ENCODE measurements at places on chromosomes 6 and 20.

- peaks cover 22% of the 10 kb centered on the region for H3K36me3 ChIP-seq
- no peaks in the 10 kb centered on the region for H3K27me3 ChIP-seq
- peak; percentile 35 for DNase-seq
These were observed 67.3 kb downstream of the PREX1 start for GRCh38 chr20:48760403-48760983.

- no peaks in the 10 kb centered on the region for H3K27me3 ChIP-seq
- peaks cover 73% of the 10 kb centered on the region for H3K36me3 ChIP-seq
- H3K27ac ChIP-seq: no peak overlapping the region
- DNase-seq: no peak
These were observed 22.1 kb downstream of the SNHG17 start for GRCh38 chr20:38412877-38413577.

GRCh38 chr20:41524980-41525613 lies 93.1 kb downstream of the CHD6 start:
- peak overlapping the region; percentile 46 for H3K4me3 ChIP-seq
- peaks cover 33% of the 10 kb centered on the region for H3K36me3 ChIP-seq
- peak overlapping the region; percentile 11 for H3K27ac ChIP-seq

- H3K27me3 ChIP-seq: no peaks in the 10 kb centered on the region
- H3K4me3 ChIP-seq: no peak overlapping the region
- no peaks in the 10 kb centered on the region for H3K36me3 ChIP-seq
- H3K27ac ChIP-seq: no peak overlapping the region
- H3K4me1 ChIP-seq: peaks cover 4% of the 10 kb centered on the region
These were observed 773.4 kb downstream of the KIF16B start for GRCh38 chr20:15799871-15800270.

GRCh38 chr6:36875250-36875633 lies 639 bp upstream of the PPIL1 start:
- peak overlapping the region; percentile 100 for H3K27ac ChIP-seq
- no peaks in the 10 kb centered on the region for H3K27me3 ChIP-seq
- peaks cover 6% of the 10 kb centered on the region for H3K36me3 ChIP-seq

GRCh38 chr6:79246891-79247290 lies 12.4 kb upstream of the HMGN3 start:
- peaks cover 6% of the 10 kb centered on the region for H3K27me3 ChIP-seq
- peaks cover 11% of the 10 kb centered on the region for H3K4me1 ChIP-seq
- no peaks in the 10 kb centered on the region for H3K36me3 ChIP-seq
- DNase-seq: no peak
- H3K27ac ChIP-seq: peak overlapping the region; percentile 7
- no peak overlapping the region for H3K4me3 ChIP-seq

- no peaks in the 10 kb centered on the region for H3K27me3 ChIP-seq
- no peak overlapping the region for H3K4me3 ChIP-seq
- H3K36me3 ChIP-seq: peaks cover 54% of the 10 kb centered on the region
- H3K4me1 ChIP-seq: peaks cover 34% of the 10 kb centered on the region
- H3K27ac ChIP-seq: no peak overlapping the region
- no peak for DNase-seq
These were observed 18.0 kb downstream of the HRH3 start for GRCh38 chr20:62202083-62202395.

- no peaks in the 10 kb centered on the region for H3K36me3 ChIP-seq
- H3K4me1 ChIP-seq: peaks cover 50% of the 10 kb centered on the region
- H3K27ac ChIP-seq: peak overlapping the region; percentile 0
- no peaks in the 10 kb centered on the region for H3K27me3 ChIP-seq
- no peak for DNase-seq
These were observed 66.5 kb upstream of the TENT5A start for GRCh38 chr6:81818901-81819361.

- peaks cover 41% of the 10 kb centered on the region for H3K4me1 ChIP-seq
- H3K36me3 ChIP-seq: peaks cover 5% of the 10 kb centered on the region
- H3K4me3 ChIP-seq: no peak overlapping the region
- no peak overlapping the region for H3K27ac ChIP-seq
- no peak for DNase-seq
These were observed 108.6 kb downstream of the MAP3K7 start for GRCh38 chr6:90478278-90478677.

DNA sequence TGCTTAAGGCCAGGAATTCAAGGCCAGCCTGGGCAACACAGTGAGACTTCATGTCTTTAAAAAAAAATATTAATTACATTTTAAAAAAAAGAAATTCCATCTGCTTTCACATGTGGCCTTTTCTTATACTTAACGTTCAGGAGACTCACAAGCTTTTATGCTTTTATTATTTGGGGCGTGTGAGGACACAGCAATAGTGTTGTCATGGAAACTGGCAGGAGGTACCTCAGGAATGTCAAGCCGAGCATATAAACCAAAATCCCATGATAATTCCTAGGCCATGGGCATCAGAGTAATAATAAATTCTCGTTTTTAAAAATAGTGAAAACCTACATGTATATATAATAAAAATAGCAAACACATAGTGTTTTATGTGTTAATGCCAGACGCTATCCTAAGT lies 89.8 kb downstream of the IYD start:
- peaks cover 37% of the 10 kb centered on the region for H3K27me3 ChIP-seq
- no peak for DNase-seq
- no peaks in the 10 kb centered on the region for H3K36me3 ChIP-seq
- H3K4me1 ChIP-seq: peaks cover 17% of the 10 kb centered on the region
- H3K27ac ChIP-seq: no peak overlapping the region

- no peaks in the 10 kb centered on the region for H3K4me1 ChIP-seq
- DNase-seq: no peak
- no peak overlapping the region for H3K27ac ChIP-seq
- H3K4me3 ChIP-seq: no peak overlapping the region
- H3K36me3 ChIP-seq: no peaks in the 10 kb centered on the region
- no peaks in the 10 kb centered on the region for H3K27me3 ChIP-seq
These were observed 102.9 kb upstream of the BMP2 start for GRCh38 chr20:6664574-6664973.

DNA sequence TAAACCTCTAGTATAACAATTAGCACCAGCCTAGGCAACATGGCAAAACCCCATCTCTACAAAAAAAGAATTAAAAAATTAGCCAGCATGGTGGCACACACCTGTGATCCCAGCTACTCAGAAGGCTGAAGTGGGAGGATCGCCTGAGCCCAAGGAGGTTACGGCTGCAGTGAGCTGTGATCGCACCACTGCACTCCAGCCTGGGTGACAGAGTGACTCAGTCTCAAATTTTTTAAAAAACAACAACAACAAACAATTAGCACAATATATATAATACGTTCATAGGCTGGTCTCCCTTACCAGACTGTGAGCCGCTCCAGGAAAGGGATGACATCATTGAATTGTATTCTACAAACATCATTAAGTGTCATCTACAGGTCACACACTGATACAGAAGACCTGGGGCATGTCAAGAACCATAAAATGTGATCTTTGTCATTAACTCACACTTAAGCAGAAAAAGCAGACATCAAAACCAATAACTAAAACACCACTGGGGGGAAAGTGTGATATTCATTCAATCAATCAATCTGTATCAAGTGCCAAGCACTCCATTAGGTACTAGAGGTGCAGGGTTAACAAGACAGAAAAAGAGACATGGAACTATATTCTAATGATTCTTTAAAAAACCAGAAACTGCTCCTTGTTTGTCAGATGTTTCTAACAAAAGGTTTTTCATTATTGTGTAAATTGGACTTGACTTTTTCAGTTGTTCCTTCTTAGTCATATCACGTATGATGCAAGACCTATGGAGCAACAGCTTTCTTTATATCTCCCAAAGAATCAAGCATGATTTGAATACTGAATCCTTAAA lies 17.8 kb downstream of the MAP3K5 start:
- H3K27me3 ChIP-seq: no peaks in the 10 kb centered on the region
- H3K27ac ChIP-seq: no peak overlapping the region
- no peak overlapping the region for H3K4me3 ChIP-seq
- peaks cover 26% of the 10 kb centered on the region for H3K4me1 ChIP-seq
- no peak for DNase-seq

- H3K27me3 ChIP-seq: no peaks in the 10 kb centered on the region
- H3K4me1 ChIP-seq: no peaks in the 10 kb centered on the region
These were observed 28.9 kb downstream of the IRAK1BP1 start for GRCh38 chr6:78896227-78896626.

- H3K4me3 ChIP-seq: no peak overlapping the region
- DNase-seq: no peak
- peaks cover 3% of the 10 kb centered on the region for H3K36me3 ChIP-seq
These were observed 4.0 kb upstream of the PLN start for GRCh38 chr6:118544105-118544504.

DNA sequence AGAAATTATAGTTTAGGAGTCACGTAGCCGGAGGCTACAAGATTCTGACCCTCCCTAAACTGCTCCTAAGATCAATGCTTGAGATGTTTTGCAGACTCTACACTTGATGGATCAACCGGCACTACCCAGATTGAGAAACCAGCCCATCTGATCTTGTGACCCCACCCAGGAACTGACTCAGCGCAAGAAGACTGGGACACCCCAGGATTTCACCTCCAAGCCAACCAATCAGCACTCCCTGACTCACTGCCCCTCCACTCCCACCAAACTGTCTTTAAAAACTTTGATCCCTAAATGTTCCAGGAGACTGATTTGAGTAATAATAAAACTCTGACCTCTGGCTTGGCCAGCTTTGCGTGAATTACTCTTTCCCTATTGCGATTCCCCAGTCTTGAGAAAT lies 99.8 kb downstream of the OPRM1 start:
- no peak overlapping the region for H3K27ac ChIP-seq

DNA sequence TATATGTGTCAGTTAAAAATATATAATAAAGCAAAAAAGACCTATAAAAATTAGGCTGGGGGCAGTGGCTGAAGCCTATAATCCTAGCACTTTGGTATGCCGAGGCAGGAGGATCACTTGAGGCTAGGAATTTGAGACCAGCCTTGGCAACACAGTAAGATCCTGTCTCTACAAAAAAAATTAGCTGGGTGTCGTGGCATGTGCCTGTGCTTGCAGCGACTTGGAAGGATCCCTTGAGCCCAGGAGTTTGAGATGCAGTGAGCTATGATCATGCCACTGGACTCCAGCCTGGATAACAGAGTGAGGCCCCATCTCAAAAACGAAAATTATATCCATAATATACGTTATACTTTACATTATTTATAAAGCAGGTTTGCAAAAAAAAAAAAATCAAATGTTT lies 20.7 kb downstream of the TRDN start:
- H3K27ac ChIP-seq: no peak overlapping the region
- H3K4me1 ChIP-seq: no peaks in the 10 kb centered on the region
- DNase-seq: no peak
- H3K36me3 ChIP-seq: no peaks in the 10 kb centered on the region
- H3K27me3 ChIP-seq: no peaks in the 10 kb centered on the region

GRCh38 chr6:121503589-121503991 lies 68.1 kb downstream of the GJA1 start:
- DNase-seq: no peak
- no peaks in the 10 kb centered on the region for H3K27me3 ChIP-seq
- no peaks in the 10 kb centered on the region for H3K36me3 ChIP-seq
- no peaks in the 10 kb centered on the region for H3K4me1 ChIP-seq

GRCh38 chr6:72825315-72825911 lies 203.5 kb downstream of the KCNQ5 start:
- H3K4me3 ChIP-seq: no peak overlapping the region
- peaks cover 17% of the 10 kb centered on the region for H3K36me3 ChIP-seq
- H3K27me3 ChIP-seq: no peaks in the 10 kb centered on the region
- DNase-seq: no peak
- H3K4me1 ChIP-seq: peaks cover 16% of the 10 kb centered on the region
- H3K27ac ChIP-seq: no peak overlapping the region

DNA sequence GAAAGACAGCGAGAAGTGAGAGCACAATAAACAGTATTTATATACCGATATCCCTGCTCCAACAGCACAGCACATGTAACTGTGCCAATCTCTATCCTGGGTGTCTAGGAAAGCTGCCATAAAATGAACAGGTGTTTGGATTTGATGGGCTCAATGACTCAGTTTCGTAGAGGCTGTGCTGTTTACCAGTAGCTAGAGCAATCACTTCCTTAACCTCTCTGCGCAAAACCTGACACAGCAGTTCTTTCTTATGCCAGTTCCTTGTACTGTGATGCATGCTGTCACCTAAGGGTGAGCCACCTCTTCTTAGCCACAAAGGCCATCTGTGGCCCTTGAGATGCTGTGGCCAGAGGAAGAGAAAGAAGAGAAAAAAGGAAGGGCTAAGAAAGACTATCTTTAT lies 59.3 kb downstream of the SHPRH start:
- no peak overlapping the region for H3K27ac ChIP-seq
- peaks cover 25% of the 10 kb centered on the region for H3K4me1 ChIP-seq
- H3K4me3 ChIP-seq: no peak overlapping the region
- no peak for DNase-seq
- no peaks in the 10 kb centered on the region for H3K27me3 ChIP-seq
- H3K36me3 ChIP-seq: peaks cover 37% of the 10 kb centered on the region

- no peak overlapping the region for H3K27ac ChIP-seq
- no peak overlapping the region for H3K4me3 ChIP-seq
- no peaks in the 10 kb centered on the region for H3K4me1 ChIP-seq
- DNase-seq: no peak
- peaks cover 4% of the 10 kb centered on the region for H3K27me3 ChIP-seq
These were observed 17.2 kb upstream of the TPD52L1 start for GRCh38 chr6:125136378-125136777.

DNA sequence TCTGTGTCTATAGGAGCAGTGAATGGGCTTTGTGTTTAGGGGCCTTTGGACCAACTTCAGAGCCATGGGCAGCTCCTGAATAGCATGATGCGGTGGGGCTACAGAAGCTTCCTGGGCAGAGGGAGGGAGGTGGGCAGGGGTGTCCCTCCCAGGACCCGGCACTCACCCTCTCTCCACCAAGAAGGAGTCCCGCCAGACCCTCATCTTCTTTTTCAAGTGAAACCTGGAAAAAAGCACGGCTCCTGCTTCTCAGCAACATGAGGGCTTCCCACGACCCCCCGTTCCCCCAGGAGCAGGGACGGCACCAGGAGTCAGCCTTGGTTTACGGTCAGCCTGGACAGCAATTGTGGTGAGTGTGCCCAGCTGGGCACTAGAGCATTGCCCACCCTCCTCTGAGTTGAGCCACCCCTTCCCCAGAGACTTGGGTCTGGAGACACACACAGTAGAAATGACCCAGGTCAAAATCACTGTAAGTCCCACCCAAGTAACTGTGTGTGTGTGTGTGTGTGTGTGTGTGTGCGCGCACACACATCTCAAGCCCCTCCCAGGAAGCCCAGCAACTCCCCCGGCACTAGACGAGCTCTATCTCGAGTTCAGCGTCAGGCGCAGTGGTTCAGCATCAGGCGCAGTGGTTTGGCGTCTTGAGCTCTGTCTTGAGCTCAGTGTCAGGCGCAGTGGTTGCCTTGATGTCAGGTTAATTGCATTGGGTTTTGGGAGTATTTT lies 108.2 kb downstream of the SULF2 start:
- H3K4me1 ChIP-seq: no peaks in the 10 kb centered on the region
- DNase-seq: no peak
- no peaks in the 10 kb centered on the region for H3K36me3 ChIP-seq
- no peaks in the 10 kb centered on the region for H3K27me3 ChIP-seq

GRCh38 chr6:81838031-81838430 lies 85.5 kb upstream of the TENT5A start:
- no peaks in the 10 kb centered on the region for H3K27me3 ChIP-seq
- no peaks in the 10 kb centered on the region for H3K4me1 ChIP-seq
- no peak overlapping the region for H3K27ac ChIP-seq
- no peak overlapping the region for H3K4me3 ChIP-seq
- H3K36me3 ChIP-seq: no peaks in the 10 kb centered on the region

Data from stimulated activated naive B cell treated with anti-CD40 and anti-IgM and Interleukin-4, amounts not matched to agents 10 μg/mL and 1 μg/mL and 100 μg/mL, for 72 hours (primary cell).